ENCODE measurements at places on chromosomes 13 and 19. TPM values are rescaled to one million over a fixed set of nuclear protein-coding genes. Genes with fewer than 3 reads are reported as not detected.

The PRR19 gene
- 0.22 TPM for total RNA-seq

The ZNF85 gene
- total RNA-seq = 10.4 TPM

The KLK1 gene
- total RNA-seq = not detected

The KMT5C gene
- total RNA-seq = 3.3 TPM
